Hepatic stellate cell (primary cell): ENCODE measurements at places on chromosomes 11 and 22.

DNA sequence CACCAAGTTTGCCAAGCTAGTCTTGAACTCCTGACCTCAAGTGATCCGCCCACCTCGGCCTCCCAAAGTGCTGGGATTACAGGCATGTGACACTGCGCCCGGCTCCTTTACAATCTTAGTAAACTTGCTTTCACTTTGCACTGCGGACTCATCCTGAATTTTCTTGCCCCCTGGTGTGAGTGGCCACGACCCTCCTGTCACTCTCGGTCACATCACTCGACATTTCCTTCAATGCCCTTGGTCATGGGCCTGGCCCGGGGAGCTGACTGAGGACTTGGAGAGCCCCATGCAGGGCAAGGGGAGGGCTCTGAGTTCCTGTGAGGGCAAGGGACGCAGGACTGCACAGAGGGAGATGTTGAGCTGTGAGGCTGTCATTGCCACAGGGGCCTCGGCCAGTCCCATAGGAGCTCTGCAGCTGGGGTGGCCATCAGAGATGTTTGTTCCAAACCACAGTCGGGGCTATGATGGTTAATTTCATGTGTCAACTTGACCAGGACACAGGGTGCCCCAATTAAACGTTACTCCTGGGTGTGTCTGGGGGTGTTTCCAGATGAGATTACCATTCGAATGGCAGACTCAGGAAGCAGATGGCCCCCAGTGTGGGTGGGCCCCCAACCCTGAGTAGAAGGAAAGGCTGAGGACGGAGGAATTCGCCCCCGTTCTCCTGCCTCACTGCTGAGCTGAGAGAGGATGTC is 21.2 kb downstream of the A4GALT start:
- DNase-seq, result no peak

- DNase-seq, result peak; percentile 14
These were observed 529.5 kb downstream of the SOX6 start for GRCh38 chr11:15826826-15827225.

DNA sequence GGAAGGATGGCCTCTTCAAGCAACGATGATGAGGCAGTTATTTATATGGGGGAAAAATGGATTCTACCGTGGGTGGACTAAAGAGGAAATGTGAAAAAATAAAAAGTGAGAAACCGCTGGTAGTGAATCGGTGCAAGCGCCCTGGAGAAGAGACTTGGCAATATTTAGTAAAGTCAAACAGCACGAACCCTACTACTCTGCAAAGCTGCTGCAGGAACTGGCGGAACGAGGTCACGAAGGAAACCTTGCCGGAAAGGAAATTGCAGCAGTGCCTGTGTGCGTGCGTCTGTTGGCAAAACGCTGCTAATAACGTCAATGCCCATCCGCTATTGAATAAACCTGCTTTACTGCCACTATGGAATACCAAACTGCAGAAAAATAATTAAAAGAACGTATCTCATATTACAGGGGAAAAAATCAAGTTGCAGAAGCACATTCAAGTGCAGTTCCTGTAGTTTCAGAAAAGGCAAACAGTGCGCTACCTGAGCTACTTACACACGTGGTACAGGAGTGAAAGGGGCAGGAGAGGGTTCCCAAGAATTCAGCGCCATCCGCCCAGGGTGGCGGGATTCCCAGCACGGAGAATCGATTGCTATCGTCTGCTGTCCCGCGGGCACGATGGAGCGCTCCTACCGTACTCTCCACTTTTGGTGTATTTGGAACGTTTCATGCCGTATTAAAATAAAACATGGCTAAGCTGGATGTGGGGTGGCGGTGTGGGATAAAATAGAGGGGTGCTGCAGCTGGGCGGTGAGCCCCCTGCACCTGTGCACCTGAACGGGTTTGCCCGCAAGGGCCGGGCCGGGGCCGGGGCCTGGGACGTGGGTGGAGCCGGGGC is 585 bp upstream of the NADSYN1 start:
- DNase-seq, result peak; percentile 48

DNA sequence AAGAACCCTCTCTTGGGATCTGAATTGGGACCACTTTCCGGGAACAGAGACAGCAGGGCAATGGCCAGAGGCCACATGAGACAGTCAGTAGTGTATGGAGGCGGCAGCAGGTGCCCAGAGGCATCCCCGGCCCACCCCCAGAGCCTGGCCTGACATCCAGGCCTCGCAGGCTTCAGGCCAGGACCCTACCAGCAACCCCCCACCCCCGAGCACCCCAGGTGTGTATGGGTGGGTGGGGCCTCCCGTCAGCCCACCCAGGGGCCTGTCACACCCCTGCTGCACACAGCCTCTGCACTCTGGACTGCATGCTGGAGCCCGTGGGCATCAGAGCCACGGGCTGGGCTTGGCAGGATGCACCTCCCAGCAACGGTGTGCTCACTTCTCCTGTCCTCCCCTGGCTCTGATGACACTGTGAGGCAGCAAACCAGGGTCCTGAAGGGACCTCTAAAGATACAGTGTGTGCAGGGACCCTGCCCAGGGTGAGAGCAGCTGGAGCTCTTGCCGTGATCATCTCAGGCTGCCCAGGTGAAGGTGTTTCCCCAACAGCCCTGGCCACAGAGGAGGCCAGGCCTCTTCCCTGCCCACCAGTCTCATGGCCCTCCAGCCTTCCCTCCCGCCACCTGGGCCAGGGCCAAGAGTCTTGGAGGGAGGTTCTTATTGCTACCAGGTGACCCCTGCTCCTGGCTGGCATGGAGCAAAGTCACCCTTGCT is 88.8 kb upstream of the SEPTIN5 start:
- DNase-seq, result no peak

GRCh38 chr22:39634530-39635405 is 64.2 kb downstream of the CACNA1I start:
- peak; percentile 78 for DNase-seq

DNA sequence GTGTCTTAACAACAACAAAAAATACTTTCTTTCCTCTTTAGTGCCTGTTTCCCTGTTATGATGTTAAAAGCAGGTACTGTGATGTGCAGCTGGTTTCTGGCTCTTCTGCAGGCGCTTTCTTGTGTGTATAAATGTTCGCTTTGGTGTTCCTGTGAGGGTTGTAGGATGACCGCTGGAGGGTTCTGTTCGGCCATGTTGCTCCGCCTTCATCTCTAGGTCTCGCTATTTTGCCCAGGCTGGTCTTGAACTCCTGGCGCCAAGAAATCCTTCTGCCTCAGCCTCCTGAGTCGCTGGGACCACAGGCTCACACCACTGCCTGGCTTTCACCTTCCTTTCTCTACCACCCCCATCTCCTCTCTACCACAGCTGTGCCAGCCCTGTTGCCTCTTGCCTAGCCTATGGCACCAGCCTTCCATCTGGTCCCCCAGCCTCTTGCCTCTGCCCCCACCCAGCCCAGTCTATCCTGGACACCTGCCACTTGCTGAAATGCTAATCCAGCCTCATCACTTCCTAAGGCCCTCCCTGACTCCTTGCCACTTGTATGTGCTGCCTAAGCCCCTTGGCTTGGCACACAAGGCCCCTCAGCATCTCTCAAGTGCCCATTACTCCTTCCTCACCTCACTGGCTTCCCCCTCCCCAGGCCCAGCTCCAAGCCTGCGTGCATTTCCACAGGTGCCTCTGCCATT is 5.5 kb downstream of the LRRC74B start:
- DNase-seq, result no peak

DNA sequence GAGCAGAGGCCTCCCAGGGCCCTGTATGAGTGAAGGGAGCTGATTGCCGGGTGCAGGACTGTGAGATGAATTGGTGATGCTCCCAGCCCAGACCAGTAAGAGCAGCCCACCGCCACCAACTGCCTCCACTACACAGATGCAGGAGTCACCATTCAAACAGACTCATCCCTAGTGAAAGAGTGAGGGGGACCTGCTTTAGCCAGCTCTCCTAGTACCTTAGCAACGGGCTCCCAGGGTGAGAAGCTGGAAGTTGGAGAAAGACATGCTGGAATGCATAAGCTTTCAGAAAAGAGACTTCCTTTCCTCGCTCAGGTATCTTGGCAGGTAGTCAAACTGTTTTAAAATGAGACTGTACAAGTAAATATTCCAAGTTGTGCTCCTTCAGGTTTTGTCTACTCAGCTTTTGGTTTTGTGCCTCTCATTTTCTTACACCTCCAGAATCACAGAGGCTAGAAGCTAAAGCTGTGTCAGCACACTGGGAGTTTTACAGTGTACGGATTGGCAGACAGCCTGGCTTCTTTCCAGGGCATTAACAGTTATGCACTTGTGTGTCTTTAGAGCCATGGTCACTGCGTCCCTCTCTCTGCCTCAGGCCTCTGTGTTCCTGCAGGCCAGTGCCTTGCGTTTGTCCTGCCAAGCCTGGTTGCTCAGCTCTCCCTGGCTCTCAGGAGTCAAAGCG is 146.2 kb downstream of the ATXN10 start:
- no peak for DNase-seq

DNA sequence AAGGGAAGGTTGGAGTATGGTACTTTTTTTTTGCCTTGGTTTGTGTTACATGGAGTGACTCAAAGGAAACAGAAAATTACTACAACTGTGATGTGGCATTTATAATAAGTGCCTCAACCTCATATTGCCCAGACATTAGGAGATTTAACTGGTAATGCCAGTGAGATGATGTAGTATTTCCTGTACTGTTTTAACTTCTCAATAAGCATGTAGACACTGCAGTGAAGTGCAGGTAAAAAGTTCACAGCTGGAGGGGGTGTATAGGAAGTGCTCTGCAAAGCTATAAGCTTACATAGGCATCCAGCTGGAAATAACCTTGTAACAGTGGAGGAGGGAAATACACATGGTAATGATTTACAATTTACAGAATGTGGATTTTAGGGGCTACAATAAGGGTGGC is 138.2 kb upstream of the MTMR2 start:
- no peak for DNase-seq

GRCh38 chr11:25339281-25339680 is 842.4 kb downstream of the LUZP2 start:
- DNase-seq, result no peak

DNA sequence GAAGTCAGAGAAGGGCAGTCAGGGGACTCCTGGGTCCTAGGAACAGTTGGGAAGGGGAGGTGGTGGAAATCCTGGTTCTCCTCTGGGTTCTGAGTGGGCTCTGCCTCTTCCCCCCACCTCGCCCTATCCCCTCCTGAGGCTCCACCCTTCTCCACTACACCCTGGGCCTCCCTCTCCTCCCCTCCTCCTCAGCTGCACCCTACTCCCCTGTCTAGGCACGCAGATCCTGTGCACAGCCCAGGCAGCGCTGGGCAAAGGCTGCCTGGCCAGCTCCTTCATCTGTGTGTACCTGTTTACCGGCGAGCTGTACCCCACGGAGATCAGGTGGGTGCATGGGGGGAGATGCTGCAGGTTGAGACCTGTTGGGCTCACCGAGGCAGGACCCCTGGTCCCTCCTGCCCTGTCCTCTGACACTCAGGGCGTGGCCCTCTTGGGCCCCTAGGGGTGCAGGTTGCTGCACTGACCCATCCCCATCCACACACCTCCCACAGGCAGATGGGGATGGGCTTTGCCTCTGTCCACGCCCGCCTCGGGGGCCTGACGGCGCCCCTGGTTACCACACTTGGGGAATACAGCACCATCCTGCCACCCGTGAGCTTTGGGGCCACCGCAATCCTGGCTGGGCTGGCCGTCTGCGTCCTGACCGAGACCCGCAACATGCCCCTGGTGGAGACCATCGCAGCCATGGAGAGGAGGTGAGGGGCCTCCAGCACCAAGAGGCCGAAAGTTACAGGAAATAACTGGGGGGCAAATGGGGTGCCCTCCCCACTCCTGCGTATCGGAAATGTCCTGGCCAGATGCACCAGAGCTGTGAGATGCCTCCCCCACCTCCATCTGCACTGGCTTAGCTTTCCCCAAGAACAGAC is 25.3 kb upstream of the POLA2 start:
- DNase-seq, result no peak

GRCh38 chr11:134761926-134762247 is 349.8 kb upstream of the B3GAT1 start:
- no peak for DNase-seq

DNA sequence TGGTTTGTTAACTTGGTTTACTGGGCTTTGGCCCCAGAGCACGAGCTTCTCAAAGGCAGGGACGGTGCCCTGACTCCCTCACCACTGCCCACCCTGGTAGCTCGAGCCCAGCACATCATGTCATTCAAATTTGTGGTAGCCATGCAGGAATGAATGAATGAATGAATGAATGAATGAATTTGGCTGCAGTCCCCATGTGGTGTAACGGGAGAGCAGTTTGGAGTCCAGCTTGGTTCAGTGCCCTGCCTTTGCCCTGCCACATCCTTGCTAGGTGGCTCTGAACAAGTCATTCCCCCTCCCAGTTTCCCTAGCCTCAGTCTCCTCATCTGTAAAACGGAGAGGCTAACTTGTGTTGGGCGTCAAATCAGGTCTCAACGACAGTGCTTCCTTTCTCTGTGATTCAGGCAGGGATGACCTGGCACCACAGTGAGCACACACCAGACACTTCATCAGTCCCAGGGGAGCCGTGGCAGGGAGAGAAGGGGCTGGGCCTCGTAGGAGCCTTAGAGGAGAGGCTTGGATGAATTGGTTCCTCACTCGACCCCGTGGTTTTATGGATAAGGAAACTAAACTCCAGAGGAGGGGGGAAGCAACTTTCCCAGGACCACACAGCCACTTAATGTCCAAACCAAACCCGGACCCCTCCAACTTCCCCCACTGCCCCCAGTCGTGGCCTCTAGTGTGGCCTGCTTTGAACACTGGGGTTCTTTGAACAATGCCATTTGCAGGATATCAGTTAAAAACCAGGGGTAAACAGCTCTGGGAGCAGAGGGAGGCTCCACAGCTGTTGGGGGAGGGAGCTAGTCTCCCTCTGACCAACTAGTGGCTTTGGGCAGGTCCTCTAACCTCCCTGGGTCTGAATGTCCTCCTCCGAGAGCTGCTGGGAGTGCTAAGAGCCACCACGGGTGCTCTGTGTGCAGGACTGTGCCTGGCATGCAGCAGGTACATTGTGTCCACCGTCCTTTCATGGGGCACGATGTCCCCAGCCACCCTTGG is 86.2 kb downstream of the CACNA1I start:
- no peak for DNase-seq

DNA sequence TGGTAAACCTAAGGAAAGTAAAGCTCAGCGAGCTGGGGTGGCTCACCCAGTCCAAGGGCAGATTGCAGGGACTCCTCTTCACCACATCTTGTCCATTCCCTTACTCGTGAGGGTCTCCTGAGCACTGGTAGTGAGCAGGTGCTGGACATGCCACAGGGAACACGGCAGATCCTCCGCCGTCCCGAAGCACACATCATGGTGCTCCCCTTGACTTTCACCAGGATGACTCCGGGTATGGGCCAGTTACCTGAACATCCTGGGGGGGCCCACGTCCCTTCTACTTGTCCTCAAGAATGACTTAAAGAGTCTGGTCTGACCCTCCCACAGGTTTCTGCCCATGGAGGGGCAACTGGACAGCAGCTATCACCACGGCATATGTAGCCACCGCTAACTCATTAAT is 8.0 kb upstream of the SF1 start:
- DNase-seq, result no peak
